ENCODE measurements at places on chromosomes 6 and 20.

GRCh38 chr20:37415118-37416085 lies 69.5 kb downstream of the SRC start:
- no peak for DNase-seq

- no peak for DNase-seq
These were observed 7.4 kb downstream of the POU3F2 start for GRCh38 chr6:98841621-98842341.

- no peak for DNase-seq
These were observed 44.6 kb downstream of the RIN2 start for GRCh38 chr20:19802492-19803158.

DNA sequence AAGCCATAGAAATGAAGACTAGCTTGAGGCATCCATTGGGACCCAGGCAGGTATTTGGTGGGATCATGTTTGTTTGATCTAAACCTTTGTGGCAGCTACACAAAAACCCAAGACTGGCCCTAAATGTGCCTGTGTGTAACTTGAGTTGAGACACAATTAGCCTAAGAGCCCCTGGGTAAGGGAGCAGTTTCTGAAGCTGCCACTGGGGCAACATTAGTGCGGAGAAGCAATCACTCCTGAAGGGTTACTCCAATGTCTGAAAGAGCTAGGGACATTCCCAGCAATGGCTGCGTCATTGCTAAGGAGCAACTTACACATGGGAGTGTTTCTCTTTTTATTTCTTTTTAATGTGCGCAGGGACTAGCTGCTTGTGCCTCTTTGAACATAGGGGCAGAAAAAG lies 67.9 kb upstream of the EEF1E1 start:
- DNase-seq = no peak

DNA sequence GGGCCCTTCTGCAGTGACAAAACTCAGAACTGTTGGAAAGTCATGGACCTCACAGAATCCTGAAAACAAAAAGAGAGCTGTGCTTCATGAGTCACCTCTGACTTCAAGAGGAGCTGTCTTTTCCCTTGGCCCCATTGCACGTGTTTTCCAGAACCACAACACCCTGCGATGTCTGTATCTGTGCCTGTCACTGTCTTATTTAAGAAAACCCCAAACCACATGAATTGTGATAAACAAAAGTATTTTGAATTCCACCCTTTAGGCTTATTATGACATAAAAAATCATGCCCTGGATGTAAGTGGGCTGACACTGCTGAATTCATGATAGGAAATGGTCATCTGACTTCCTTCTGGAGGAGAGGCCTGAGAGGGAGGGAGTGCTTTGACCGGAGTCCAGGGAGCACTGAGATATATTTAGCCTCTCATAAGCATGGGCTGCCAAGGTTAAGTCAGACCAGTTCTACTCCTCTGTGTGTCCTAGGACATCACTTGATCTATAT lies 96.4 kb upstream of the DUSP22 start:
- DNase-seq = no peak

Data from kidney (tissue), 22 donors.